Activated T-cell treated with anti-CD3 and anti-CD28 coated beads for 1 hour (primary cell): ENCODE measurements at places on chromosomes 16 and 17.

DNA sequence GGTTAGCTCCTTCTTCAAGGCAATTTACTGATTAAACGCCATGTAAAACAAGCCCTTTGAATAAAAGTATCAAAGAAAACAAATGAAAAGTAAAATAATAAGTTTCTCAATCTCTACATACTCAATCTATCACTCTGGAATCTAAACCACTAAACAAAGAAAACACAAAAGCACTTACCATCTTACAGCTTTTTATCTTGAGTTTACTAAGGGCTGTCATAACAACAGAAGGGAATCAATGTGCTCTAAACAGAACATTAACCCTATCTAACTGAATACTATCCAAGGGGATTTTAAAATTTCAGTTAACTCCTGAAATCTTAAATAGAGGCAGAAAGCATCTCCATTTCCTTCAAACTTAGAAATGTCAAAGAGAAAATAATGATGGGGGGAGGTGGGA is 3.4 kb downstream of the SKA2 start:
- no peak for DNase-seq

- no peak for DNase-seq
These were observed 104.4 kb upstream of the CLEC3A start for GRCh38 chr16:77917971-77918370.

- DNase-seq = no peak
These were observed 96.7 kb upstream of the CDH5 start for GRCh38 chr16:66269617-66270332.

DNA sequence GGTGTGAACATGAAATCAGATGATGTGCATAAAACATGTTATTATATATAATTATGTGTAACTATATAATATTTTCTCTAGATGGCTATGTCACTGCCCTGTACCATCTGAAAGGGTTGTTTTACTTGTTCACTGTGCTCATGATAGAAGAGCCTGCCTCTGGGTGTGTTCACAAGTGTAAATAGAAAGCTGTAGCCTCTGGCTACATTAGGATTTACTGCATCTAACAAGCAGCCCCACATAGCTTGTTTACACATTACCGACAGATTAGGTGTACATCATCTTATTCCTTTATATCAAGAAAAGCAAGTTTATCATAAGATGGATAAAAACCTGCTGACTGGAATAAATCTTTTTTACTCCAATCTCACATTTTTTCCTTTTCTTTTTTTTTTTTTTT is 46.1 kb downstream of the CHD9 start:
- DNase-seq = no peak

GRCh38 chr16:71373073-71373472 is 14.6 kb downstream of the CALB2 start:
- DNase-seq = no peak
